CD4-positive, alpha-beta T cell treated with Interferon alpha-2 for 1 hour (primary cell): ENCODE measurements at places on chromosomes 7 and 10.

- DNase-seq = no peak
These were observed 589 bp downstream of the ZNF488 start for GRCh38 chr10:47383261-47384147.

DNA sequence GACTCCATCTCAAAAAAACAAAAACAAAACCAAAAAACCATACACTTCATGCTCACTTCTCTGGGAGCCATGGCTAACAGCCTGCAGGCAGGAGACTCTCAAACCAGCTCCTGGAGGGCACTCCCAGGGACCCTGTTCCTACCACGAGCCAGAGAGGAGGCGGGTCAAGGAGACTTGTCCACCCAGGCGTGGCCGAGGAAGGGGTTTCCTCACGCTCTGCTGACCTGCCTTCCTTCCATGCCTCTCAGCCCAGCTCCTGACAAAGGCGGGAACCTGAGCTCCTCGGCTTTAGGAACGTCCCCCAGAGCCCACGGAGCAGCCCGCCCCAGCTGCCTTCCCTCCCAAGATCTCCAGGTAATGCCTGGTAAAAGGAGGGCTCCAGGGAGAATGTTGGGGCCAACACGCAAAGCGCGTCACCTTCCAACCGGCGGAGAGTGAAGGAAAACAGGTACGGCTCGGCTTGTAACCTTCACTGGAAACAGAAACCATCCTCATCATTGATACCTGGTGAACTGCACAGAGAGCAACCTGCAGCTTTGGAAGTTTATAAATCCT, 9.5 kb downstream of the GPR146 start:
- DNase-seq = no peak

DNA sequence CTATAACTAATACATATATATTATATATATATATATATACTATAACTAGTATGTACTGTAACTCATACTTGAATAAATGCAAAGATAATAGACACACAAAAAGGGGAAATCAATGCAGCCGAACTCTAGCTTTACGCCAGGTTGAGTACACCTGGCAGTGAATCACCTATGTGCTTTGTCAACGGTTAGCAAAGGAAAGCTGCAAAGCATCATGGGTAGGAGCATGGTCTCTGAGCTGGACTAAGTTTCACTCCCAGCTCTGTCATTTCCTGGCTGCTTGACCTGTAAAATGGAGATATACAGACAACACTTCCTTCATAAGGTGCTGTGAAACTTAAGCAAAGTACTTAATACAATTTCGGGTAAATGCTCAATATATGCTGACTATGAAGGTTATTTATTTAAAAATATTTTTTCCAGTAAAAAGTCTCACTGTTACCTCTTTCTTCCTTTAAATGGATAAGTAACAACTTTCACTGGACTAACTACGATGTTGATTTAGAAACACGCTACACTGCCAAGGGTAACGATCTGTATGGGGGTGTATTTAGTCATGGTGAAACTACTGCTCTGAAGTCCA, 61.7 kb upstream of the ITGA8 start:
- no peak for DNase-seq

- no peak for DNase-seq
These were observed 60.5 kb downstream of the GTF2IRD1 start for GRCh38 chr7:74514131-74514591.

DNA sequence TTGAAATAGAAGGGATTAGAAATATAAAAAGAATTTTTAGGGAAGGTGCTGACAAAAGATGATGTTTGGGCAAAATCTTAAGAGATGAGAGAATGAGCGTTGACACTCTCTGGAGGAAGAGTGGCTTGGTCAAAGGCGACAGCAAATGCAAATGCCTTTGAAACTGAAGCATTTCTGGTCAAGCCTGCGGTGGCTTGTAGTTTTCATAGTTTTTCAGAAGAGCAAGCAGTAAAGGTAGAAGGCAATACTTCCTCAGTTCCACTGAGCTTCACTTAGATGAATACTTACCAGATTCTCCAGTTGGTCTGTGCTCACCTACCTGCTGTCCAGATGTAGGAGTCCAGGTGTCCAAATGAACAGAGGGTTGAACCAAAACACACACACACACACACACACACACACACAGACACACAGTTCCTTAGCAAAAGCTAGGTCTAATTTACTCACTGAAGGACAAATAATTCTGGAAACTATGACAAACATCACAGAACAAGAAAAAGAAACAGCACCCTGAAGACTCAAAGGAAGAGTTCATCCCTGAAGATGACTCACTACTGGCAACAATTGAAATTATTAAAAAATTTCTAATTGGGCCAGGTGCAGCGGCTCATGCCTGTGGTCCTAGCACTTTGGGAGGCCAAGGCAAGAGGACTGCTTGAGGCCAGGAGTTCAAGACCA, 12.1 kb upstream of the STK17A start:
- DNase-seq = no peak

- DNase-seq = no peak
These were observed 63.7 kb downstream of the LARP4B start for GRCh38 chr10:867807-868206.

- DNase-seq = peak; percentile 8
These were observed 34.2 kb downstream of the CYP17A1 start for GRCh38 chr10:102802920-102803534.

DNA sequence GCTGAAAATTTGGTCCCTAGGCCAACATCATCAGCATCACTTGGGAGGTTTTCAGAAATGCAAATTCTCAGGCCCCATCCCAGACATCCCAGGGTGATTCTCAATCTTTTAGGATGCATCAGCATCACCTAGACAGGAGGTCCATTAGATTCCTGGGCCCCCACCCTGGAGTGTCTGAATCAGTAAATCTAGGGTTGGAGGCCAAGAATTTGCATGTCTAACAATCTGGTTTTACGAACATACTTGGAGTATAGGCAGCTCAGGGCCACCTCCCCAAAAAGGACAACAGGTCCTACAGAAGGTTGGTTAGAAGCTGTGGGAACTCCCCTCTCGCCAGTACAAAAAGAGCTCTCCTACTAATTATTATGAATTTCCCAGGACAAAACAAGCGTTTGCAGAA, 15.5 kb downstream of the ZC3HAV1 start:
- no peak for DNase-seq

DNA sequence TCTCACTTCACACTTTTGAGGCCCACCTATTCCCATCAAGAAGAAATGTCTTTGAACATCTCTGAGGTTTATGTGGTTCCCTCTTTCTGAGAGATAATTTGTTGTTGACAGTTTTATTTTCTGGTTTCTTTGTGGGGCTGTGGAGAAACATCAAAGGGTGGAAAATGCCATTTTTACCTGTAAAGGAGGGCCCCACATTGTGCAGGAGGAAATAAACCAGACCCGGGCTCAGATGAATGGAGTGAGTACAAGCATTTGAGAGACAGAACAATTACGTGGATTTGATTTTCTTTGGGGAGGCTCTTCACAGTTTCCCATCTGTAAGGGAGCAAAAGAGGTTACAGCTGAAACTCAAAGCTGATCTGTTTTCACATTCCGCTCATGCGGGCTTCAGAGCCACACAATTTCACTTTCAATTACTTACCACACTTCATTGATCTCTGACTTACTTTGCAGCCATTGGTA, 29.8 kb downstream of the ITPRIP start:
- DNase-seq = no peak

- DNase-seq = no peak
These were observed 4.7 kb downstream of the TMEM120A start for GRCh38 chr7:75989500-75990388.

GRCh38 chr7:73980206-73980605, 47.8 kb upstream of the ELN start:
- DNase-seq = no peak

DNA sequence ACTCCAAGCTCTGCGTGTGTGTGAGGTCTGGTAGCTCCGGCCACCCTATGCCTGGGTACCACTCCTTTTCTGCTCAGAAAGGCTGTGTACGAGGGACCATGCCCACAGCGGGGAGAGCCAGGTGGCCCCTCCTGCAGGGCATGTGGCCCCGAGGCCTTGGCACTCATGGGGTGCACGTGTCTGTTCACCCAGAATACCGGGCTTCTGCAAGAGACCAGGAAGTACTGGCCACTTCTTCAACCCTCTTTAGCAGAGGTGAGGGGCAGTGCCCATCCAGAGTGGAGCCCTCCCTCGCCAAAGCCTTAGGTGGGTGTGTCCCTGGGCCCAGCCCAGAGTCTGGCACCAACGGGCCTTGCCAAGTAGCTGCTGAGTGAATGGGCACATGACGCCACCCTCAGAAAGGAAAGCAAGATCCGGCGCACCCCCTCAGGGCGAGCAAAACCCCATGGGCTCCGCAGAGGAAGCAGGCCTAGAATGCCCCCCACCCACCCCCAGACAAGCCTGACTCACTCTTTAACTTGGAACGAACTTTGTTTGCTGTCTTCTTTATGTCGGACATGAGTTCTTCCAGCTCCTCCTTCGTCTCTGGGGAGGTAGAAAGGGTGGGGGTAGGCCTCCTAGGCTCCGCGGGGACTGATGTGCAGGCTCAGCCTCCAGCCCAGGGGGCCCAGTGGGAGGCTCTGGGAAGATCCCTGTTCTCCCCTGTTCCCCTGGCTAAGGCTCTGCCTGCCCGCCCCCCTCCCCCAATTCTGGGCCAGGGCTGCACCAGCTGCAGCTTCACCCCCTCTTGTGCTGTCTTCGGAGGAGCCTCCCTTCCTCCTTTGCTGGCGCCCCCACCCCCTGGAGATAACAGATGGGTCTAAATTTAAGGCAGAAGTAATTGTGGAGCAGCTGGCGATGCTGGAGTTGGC, 14.6 kb downstream of the STX1A start:
- DNase-seq = no peak

- no peak for DNase-seq
These were observed 8.8 kb upstream of the STMP1 start for GRCh38 chr7:135653340-135654080.

GRCh38 chr10:121527690-121528089, 70.6 kb downstream of the FGFR2 start:
- DNase-seq = no peak

- DNase-seq = no peak
These were observed 54.6 kb upstream of the OPN4 start for GRCh38 chr10:86599729-86600128.

GRCh38 chr10:103681617-103682399, 173.6 kb downstream of the SH3PXD2A start:
- DNase-seq = no peak

- no peak for DNase-seq
These were observed 7.9 kb downstream of the EDRF1 start for GRCh38 chr10:125727436-125727835.

- DNase-seq = no peak
These were observed 43.9 kb upstream of the GPAM start for GRCh38 chr10:112227331-112227987.

GRCh38 chr7:2929321-2930201, 85.5 kb upstream of the GNA12 start:
- DNase-seq = no peak

- DNase-seq = no peak
These were observed 14.0 kb downstream of the ITPRIP start for GRCh38 chr10:104324221-104324686.

DNA sequence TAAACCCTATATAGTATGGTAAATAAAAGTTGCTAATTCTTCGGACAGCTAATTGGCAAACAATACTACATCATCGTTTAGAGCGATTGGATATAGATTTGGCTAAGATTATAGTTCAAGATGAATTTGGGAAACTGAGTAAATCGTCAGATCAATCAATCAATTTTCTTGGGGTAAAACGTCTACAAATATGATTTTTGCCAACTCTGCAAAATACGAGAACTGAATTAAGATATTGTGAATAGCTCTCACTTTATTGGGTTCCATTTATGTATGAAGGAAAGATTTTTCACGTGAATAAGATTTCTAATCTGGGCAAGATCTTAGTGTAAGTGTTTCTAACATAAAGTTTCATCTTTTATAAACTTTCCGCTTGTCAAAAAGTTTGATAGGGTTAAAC, 132.9 kb upstream of the AGR3 start:
- no peak for DNase-seq

DNA sequence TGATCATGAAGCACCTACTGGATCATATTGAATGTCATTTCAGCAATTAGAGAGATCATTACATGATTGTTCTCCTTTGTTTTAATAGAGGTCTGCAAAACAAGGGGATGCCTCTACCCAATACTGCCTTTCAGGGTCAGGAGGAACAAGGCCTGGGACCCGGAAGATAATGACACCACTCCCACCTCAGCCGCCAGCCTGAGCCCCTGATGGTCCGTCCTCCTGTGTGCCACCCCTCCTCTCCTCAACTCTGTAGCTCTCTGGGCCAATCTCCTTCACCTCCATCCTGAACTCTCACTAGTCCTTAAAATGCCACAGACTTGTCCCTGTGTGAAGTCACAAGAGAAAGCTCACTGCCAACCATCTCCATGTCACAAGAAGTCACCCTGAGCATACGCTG, 38.0 kb downstream of the KCNMA1 start:
- no peak for DNase-seq

DNA sequence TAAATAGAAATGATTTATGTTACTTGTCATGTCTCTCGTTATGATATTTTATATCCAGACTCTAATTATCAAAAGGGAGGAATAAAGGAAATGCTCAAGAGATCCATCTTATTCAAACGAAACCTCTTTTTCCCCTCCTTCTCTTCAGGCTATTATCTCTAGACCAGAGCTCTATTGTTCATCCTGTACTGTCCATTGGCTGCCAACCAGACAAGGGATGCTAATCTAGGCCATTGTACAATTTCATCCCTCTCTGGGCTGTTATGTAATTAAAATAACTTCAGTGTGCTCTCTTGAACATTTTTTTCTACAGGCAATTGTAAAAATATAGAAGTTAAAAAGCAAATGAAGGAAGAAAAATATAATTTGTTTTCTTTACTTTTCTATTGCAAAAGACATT, 220.4 kb downstream of the HDAC9 start:
- no peak for DNase-seq

DNA sequence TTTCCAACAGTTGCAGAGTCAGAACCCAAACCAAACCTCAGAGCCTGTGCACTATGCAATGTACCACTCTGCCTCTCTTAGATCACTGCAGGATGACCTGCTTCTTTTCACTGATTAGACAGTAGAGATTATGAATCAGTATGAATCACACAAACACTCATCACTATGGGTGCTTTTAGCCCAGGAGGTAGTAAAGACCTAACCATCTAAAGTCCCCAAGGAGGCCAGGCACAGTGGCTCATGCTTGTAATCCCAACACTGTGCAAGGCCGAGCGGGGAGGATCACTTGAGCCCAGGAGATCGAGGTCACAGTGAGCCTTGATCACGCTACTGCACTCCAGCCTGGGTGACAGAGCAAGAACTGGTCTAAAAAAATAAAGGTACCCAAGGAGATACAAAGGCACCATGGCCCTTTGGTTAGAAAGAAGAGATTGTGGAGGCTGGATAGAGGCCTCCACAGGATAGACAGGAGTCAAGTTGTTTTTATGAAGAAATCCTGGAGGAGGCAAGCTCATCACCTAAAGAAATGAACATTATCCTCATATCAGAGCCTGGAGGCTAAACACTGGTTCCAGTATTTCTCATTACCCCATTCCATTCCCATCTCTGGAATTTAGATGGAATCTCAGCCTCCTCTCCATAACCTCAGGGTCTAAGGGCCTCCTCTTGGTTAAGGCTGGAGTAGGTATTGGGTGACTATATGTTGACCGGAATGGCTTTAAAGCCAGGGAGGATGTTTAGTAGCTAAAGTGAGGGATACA, 12.9 kb downstream of the SEC31B start:
- DNase-seq = no peak

GRCh38 chr7:89771003-89771636, 383.1 kb upstream of the STEAP1 start:
- DNase-seq = no peak

GRCh38 chr7:96349572-96349971, 27.7 kb upstream of the SLC25A13 start:
- DNase-seq = no peak

- no peak for DNase-seq
These were observed 34.0 kb downstream of the GPRIN2 start for GRCh38 chr10:46522295-46523118.

- no peak for DNase-seq
These were observed 29.0 kb downstream of the CUBN start for GRCh38 chr10:17100586-17100985.

GRCh38 chr10:5373307-5373706, 8.5 kb downstream of the UCN3 start:
- no peak for DNase-seq
